ENCODE measurements at places on chromosomes 5 and 9. TPM values are rescaled to one million over a fixed set of nuclear protein-coding genes. Genes with fewer than 3 reads are reported as not detected.

CKMT2 gene
- not detected for total RNA-seq

HSD17B3 gene
- 1.2 TPM for total RNA-seq

SLC25A2 gene
- total RNA-seq: not detected

DBH gene
- not detected for total RNA-seq

SH3PXD2B gene
- total RNA-seq: 14.3 TPM

ADAMTS2 gene
- total RNA-seq: not detected

TIMD4 gene
- 0.72 TPM for total RNA-seq

PFN3 gene
- total RNA-seq: not detected

PANK3 gene
- 84.3 TPM for total RNA-seq

ENHO gene
- total RNA-seq: 0.48 TPM

CMYA5 gene
- 0.21 TPM for total RNA-seq

CTXN3 gene
- total RNA-seq: not detected

SYK gene
- 15.2 TPM for total RNA-seq

All from tracheal epithelial cell (primary cell).